ENCODE measurements at places on chromosomes 6 and 20. TPM values are rescaled to one million over a fixed set of nuclear protein-coding genes. Genes with fewer than 3 reads are reported as not detected.

Gene C6orf141
- total RNA-seq: 2.6 TPM

Gene MACROD2
- 1.2 TPM for total RNA-seq

Gene OR2B6
- total RNA-seq: not detected

Gene CLIC5
- not detected for total RNA-seq

Gene MLIP
- total RNA-seq: not detected

Gene RHAG
- total RNA-seq: not detected

Gene OR2H2
- total RNA-seq: not detected

Gene NKX2-4
- 1.1 TPM for total RNA-seq

Gene HLA-DQB1
- not detected for total RNA-seq

Gene TASP1
- total RNA-seq: 10.8 TPM

Gene PLA2G7
- total RNA-seq: not detected

Gene NRN1
- total RNA-seq: 37.3 TPM

Gene CLDN20
- not detected for total RNA-seq

Gene SRC
- total RNA-seq: 7.6 TPM

Gene RAET1E
- not detected for total RNA-seq

Gene SCUBE3
- not detected for total RNA-seq

Gene ITCH
- 25.4 TPM for total RNA-seq

Gene TRIM10
- not detected for total RNA-seq

Gene ADGRF5
- total RNA-seq: not detected

Gene GJA10
- total RNA-seq: not detected

Gene BEND3
- 2.1 TPM for total RNA-seq

Gene BCAS4
- 11.1 TPM for total RNA-seq

Gene HSD17B8
- total RNA-seq: 1.2 TPM

Gene CLVS2
- not detected for total RNA-seq

Gene VSTM2L
- 1.6 TPM for total RNA-seq

Gene PRR18
- total RNA-seq: not detected

Gene SMLR1
- not detected for total RNA-seq

Gene DYNLT1
- total RNA-seq: 58.7 TPM

Gene ZSWIM3
- total RNA-seq: 4.6 TPM

Gene PRDM13
- total RNA-seq: not detected

Gene CFB
- total RNA-seq: 1.5 TPM

Gene SLC52A3
- total RNA-seq: not detected

Gene GLYATL3
- total RNA-seq: not detected

Gene TAAR5
- total RNA-seq: not detected

Gene MCCD1
- not detected for total RNA-seq

Gene FGD2
- not detected for total RNA-seq

Gene PNRC1
- total RNA-seq: 24.3 TPM

Gene FOXQ1
- 0.52 TPM for total RNA-seq

Gene OR10C1
- total RNA-seq: not detected

Gene ZNF391
- 0.37 TPM for total RNA-seq

Gene DEFB132
- total RNA-seq: not detected

Gene FOXP4
- total RNA-seq: 3.1 TPM

Gene LHFPL5
- not detected for total RNA-seq

Gene DBNDD2
- 2.7 TPM for total RNA-seq

Gene GTF3C6
- 108 TPM for total RNA-seq

Gene C6orf132
- total RNA-seq: not detected

Gene ACTR5
- 10.3 TPM for total RNA-seq

Gene SPATA2
- total RNA-seq: 3.3 TPM

All from H4 (cell line).